Hematopoietic multipotent progenitor cell treated with erythropoietin and hydrocortisone succinate and interleukin-3 and kit ligand, for 4 days (in vitro differentiated cells): ENCODE measurements at places on chromosomes 11 and 22.

GRCh38 chr11:83612891-83613766 is 327.0 kb upstream of the CCDC90B start:
- no peak for DNase-seq

- DNase-seq = no peak
Observed at GRCh38 chr11:113681282-113681681, 24.8 kb downstream of the TMPRSS5 start.

GRCh38 chr11:97979741-97980140 is 1041.0 kb upstream of the CNTN5 start:
- no peak for DNase-seq

DNA sequence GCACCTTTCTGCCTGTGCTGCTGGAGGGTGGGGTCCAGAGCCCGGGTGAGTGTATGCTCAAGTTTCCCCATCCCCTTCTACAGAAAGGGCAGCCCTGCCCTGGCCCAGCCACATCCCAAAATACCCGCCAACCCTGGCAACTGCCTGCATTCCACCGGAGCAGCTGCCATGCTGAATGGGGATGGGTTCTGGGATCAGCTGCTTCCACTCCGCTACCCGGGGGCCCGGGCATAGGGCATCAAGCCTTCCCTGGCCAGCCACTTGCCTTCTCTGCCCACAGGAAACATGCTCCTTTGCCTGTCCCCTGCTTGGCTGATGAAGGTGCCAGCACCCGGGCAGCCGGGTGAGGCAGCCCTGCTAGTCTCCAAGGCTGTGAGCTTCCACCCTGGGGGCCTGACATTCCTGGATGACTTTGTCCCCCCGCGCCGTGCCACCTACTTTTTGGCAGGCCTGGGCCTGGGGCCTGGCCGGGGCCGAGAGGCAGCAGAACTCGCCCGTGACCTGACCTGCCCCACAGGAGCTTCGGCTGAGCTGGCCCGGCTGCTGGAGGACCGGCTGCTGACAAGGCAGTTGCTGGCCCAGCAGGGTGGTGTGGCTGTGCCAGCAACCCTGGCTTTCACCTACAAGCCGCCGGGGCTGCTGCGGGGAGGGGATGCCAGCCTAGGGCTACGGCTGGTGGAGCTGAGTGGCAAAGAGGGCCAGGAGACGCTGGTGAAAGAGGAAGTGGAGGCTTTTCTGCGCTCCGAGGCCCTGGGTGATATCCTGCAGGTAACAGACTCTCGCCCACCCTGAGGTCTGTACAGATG is 3.2 kb downstream of the CARNS1 start:
- peak; percentile 76 for DNase-seq

GRCh38 chr22:18110954-18111758 is 547 bp downstream of the TUBA8 start:
- no peak for DNase-seq

DNA sequence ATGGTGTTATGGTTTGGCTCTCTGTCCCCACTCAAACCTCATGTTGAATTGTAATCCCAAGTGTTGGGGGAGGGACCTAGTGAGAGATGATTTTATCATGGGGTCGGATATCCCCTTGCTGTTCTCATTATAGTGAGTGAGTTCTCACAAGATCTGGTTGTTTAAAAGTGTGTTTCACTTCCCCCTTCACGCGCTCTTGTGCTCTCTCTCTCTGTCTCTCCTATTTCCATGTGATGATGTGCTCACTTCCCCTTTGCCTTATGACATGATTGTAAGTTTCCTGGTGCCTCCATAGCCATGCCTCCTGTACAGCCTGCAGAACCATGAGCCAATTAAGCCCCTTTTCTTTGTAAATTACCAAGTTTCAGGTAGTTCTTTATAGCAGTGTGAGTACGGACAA is 765.1 kb downstream of the KCNA4 start:
- no peak for DNase-seq

GRCh38 chr11:120715239-120715638 is 203.7 kb downstream of the GRIK4 start:
- DNase-seq = peak; percentile 52

DNA sequence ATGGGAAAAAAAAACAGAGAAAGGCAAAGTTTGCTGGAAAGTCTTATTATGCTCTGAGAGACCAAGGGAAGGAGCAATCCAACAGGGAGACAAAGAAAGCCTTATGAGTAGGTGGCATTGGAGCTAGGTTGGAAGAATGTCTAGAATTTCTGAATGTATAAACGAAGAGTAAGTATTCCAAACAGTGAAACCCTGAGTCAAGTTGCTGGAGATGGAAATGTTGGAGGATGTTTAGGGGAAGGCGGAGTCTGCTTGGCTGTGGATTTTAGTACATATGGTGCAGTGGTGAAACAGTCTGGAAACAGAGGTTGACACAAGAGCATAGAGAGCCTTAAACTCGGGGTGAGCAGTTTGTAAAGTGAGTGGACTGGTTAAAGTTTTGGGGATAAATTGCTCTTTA is 314.8 kb upstream of the CADM1 start:
- no peak for DNase-seq

DNA sequence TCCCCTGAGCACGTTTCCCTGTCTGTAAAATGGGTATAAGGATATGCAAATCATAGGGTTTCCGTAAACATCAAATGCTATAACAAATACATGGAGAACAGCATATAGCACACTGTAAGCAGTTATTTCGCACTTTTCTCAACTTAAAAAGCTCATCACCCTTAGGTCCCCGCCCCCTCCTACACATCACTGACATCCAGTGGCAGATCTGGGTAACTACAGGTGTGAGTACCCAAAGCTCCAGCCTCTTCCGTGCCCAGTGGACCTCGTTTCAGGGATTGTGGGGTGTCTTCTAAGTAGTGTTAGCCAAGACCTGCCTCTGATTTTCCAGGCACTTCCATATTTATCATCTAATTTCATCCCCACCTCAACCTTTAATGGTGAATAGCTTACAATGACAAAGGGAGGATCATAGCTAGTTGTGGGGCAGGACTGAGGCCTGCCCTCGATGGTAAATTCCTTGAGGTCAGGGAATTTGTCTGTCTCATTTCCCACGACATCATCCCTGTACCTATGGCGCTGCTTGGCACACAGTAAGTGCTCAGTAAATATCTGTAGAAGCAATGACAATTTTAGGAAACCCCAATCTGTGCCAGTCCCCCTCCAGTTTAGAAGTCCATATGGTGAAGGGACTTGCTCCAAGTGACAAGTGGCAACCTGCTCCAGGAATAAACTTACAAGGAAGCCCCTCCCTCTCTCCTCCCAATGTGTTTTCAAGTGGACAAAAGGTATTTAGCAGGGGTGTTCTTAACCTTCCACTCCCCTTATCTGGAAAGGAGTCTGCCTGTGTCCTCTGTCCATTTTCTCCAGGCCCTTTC is 340.5 kb downstream of the TENM4 start:
- peak; percentile 77 for DNase-seq

DNA sequence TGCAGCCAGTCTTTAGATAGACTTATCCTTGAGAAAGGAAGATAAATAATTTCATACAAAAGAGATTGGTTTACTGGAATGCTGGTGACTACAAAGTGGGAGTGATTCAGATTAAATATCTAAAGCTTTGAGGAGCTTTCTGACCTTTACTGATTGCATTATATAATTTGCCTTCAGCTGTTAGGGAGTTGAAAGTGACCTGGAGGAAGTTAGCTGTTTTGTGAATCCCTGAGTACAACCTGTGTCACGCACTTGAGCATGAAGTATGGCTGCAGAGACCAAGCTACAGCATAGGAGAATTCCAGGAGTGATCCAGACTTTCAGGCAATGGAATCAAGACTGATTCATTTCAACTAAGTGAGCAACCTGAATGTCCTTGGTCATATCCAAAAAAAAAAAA is 1848.3 kb upstream of the RAG2 start:
- no peak for DNase-seq

- no peak for DNase-seq
Observed at GRCh38 chr11:91926965-91927364, 297.7 kb upstream of the FAT3 start.
